Activated T-helper 9 cell treated with anti-CD3 and anti-CD28 coated beads, Interleukin-2, amount 50 U/mL, for 16 hours (primary cell): ENCODE measurements at places on chromosomes 13 and 19.
A peak's percentile ranks its signal among the peaks of the same experiment; 100 is the strongest.

DNA sequence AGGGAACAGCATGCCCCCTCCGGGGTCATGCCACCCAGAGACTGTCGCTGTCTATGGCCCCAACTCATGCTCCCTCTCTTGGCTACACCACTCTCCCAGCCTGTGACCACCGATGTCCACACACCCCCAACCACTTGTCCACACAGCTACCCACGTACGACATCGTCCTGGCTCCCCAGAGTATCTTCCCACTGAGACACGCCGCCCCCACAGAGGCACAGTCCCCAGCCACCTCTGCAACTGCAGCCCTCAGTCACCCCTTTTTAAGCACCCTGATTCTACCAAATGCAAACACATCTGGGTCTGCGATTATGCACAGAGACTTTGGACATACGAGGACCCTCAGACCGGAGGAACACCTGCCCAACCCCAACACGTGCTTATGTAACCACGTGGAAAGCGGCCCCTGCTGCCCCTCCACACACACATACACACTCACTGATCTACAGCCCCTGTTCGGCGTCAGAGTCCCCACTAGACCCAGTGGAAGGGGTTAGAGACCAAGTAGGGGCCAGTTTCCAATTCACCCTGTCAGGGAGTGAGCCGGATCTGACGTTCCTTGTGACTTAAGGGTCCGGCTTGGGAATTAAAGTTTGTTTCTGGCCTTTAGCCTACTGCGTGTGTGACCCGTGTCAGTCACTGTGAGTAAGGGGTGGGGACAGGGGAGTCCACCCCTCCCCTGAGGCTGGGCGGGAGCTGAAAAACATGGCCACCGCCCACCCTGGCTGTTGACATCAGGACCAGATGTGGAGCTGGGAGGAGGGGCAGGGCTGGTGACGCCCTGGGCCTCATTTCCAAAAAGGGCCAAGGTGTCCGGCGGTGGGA is 11.9 kb upstream of the AXL start:
- DNase-seq = no peak

- no peak for DNase-seq
Observed at GRCh38 chr13:48738311-48738710, 84.6 kb downstream of the CYSLTR2 start.

DNA sequence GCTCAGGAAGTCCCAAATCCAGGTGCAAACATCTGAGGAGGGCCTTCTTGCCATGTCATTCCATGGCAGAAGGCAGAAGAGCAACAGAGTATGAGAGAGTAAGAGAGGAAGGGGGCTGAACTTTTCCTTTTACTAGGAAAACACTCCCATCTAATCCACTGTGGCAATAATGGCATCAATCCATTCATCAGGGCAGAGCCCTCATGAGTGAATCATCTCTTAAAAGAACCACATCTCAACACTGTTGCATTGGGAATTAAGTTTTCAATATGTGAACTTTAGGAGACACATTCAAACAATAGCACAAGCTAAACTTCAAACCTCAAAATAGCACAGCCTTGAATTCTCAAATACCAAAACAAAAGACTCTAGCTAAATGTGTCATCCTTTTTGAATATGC is 264.5 kb downstream of the KCTD12 start:
- DNase-seq = no peak

DNA sequence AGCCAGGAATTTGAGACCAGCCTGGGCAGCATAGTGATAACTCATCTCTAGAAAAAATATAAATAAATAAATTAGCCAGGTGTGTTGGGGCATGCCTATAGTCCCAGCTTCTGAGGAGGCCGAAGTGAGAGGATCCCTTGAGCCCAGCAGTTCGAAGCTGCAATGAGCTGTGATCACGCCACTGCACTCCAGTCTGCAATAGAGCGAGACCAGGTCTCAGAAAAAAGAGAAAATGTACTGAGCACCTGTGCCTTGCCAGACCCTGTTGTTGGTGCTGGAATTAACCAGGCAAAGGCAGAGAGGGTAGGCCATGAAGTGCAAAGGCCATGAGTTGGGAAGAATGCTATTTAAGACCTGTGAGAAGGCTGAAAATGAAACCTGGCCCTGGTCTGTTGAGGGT is 2.7 kb downstream of the CYTH2 start:
- no peak for DNase-seq

- DNase-seq = no peak
Observed at GRCh38 chr13:84606616-84607015, 724.3 kb upstream of the SLITRK1 start.

GRCh38 chr19:49056101-49056901 is 1.2 kb downstream of the CGB7 start:
- peak; percentile 41 for DNase-seq

DNA sequence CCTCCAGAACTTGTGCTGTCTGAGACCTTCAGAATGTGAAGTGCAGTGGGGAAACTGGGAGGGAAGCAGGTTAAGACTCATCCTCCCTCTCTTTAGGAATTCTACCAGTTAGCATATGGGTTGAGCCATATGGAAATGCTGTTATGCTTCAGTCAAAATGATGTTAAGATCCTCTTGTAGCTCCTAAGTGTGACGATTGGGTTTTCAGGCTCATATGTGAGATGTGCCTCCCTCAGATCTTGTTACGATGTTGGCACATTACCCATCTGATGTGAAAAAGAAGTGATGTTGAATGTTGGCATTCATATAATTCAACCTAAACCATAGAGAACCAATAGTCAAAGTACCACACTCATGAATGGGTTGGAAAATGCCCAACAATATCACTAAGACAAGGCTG is 67.8 kb upstream of the IPO5 start:
- DNase-seq = no peak

- DNase-seq = no peak
Observed at GRCh38 chr13:24511816-24512196, 772 bp downstream of the PARP4 start.

GRCh38 chr13:84127597-84128128 is 245.4 kb upstream of the SLITRK1 start:
- DNase-seq = no peak

DNA sequence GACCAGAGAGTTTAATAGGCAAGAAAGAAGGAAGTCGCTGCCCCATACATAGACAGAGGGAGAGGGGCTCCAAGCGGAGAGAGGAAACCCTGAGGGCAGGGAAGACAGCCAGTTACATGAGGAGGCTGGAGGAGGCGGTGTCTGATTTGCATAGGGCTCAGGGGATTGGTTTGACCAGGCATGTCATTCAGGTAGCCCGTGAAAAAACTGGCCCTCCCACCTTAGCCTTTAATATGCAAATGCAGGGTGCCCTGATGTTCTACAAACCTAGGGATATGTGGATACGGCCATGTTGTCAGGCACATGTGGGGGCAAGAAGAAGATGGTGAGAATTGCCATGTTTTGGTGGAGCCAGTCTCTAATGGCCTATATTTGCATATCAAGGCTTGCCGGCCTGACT is 1461.6 kb downstream of the PCDH9 start:
- DNase-seq = no peak

GRCh38 chr19:4916292-4917082 is 7.2 kb downstream of the UHRF1 start:
- DNase-seq = peak; percentile 19

DNA sequence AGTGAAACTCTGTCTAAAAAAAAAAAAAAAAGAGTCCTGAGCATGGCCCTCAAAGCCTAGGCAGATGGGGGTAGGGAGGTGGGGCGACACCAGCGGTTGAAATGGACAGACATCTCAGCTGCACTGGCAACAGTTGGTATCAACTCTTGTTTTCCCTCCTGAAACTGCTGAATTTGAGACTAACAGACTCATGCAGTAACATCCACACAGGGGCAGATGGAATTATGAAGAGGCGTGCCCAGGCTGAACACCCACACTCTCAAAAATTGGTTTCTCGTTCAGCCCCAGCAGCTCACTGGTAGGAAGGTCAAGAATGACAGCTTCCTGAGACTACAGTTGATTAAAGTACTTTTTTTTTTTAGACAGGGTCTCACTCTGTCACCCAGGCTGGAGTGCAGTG is 24.1 kb downstream of the PBX4 start:
- no peak for DNase-seq

DNA sequence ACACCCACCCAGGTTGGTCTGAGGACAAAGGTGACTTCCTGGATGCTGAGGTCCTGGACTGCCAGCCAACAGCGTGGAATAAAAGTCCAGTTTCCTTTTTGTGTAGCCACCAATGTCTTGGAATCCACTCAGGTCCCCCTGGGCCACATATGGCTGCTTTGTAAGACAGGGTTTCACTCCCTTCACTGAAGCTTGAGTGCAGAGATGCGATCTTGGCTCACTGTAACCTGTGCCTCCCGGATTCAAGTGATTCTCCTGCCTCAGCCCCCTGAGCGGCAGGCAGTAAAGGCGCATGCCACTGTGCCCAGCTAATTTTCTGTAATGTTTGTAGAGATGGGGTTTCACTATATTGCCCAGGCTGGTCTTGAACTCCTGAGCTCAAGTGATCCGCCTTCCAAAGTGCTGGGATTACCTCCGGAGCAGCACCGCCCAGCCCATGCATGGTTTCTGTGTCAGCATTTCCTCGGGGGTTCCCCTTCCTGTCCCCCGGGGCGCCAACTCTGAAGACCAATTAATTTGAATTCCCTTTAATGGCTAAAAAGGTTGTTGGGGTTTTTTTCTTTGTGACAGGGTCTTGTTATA is 17.5 kb downstream of the KANK2 start:
- no peak for DNase-seq

- no peak for DNase-seq
Observed at GRCh38 chr19:1172353-1173158, 1.5 kb downstream of the SBNO2 start.

DNA sequence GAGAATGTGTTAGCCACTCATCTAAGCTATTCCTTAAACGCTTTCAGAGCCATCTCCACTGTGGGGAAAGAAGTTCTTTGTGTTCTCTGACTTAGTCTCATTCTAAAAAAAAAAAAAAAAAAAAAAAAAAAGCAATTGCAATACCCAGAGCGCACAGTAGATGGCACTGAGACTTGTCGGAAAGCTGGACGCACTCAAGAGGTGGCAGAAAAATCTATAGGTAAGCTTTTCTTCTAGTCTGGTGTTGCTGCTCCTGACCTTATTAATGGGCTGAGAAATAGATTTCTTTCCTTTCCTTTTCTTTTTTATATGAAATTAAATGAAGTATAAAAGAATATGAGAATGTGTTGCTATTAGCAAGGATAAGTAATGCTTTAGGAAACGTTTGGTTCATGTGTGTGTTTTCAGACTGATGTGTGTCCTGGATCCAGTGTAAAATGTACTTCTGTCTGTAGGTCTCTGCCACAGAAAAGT is 4.7 kb upstream of the GJB2 start:
- no peak for DNase-seq

DNA sequence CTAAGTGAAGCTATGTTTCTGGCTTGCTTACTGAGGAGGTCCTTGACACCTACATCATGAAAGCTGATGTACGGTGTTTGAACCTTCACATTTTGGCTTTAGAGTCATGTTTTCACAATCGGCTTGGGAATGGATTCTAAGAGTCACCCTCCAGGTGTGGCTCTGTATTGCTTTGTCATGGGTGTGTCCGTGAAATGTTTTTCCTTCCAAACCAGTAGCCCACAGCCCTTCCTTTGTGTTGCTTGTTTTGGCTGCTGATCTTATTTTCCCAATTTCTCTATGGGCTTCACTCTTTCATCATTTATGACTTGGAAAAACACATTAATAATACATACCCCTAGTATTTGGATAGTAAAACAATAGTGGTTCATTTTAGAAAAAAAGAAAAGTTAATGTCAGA is 240.6 kb downstream of the GGACT start:
- DNase-seq = no peak

DNA sequence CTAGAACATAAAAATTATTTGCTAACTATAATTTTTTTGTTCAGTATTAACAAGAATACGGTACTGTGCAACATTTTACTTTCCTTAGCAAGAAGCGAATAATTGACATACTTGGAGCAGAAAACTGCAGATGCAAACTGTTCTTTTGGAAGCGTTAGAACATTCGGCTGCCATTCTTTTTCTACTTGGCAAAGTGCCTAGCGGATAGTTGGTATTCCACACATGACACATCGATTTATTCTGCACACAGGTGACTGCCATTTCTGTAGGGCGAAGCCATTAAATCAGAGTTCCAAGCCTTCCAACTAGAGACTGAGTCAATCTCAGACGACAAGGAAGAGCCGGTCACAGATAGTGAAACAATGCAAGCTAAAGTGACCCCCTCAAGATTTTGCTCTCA is 117.4 kb downstream of the TRPC4 start:
- DNase-seq = no peak

GRCh38 chr19:49110567-49110966 is 3.6 kb upstream of the LIN7B start:
- no peak for DNase-seq

DNA sequence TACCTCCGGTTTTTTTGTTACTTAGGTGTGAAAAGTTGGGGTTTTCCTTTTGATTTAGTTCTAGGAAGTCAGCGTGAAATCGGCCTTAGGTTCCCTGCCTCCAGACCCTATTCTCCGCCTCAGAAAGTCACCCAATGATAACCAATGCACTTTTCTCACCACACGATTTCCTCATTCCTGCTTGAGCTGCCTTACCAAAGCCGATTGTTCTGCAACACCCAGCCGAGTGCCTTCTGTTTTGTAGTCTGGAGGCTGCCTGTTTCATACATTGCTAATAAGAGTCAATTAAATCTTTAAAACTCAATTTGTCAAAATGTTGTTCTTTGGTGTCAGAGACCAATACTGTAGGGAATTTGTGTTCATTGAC is 39.7 kb downstream of the GJA3 start:
- no peak for DNase-seq

DNA sequence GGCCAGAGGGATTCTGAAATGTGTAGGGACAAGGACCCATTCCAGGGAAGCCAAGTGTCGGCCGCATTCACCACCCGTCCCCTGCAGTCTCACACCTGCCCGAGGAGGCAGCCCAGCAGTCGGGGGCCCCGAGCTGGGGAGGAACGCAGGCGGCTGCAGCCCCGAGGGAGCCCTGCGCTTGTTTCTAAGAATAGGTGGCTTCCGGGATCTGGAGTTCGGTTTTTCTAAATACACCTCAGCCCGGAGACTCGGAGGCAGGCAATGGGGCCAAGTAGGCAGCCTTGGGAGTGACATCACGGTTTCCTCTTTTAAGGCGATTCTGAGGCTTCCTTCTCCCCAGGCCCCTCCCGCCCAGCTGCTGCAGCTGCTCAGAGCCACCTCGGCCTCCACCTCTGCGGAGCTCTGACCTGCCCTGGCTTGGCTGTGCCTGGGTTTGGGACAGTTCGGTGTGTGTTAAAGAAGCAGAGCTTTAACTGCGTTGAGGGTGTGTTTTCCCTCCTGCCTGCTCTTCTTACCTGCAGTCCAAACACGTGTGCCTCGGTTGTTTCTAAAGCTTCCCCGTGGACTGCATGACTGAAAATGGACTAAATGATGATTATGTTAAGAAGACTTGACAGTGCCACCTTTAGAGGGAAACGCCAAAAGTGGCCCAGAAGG is 80.5 kb downstream of the COL4A2 start:
- DNase-seq = no peak

DNA sequence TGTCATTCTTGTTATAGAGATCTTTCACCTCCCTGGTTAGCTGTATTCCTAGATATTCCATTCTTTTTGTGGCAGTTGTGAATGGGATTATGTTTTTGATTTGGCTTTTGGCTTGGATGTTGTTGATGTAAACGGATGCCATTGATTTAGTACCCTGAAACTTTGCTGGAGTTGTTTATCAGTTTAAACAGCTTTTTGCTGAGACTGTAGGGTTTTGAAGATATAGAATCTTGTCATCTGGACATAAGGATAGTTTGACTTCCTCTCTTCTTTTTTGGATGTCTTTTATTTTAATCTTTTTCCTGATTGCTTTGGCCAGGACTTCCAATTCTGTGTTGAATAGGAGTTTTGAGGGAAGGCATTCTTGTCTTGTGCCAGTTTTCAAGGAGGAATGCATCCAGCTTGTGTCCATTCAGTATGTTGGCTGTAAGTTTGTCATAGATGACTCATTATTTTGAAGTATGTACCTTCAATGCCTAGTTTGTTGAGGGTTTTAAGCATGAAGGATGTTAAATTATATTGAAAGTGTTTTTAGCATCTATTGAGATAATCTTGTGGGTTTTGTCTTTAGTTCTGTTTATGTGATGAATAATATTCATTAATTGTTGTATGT is 16.8 kb downstream of the ZNF431 start:
- DNase-seq = no peak
